Kidney (tissue), 22 donors: ENCODE measurements at places on chromosomes 5 and 9. TPM values are rescaled to one million over a fixed set of nuclear protein-coding genes. Genes with fewer than 3 reads are reported as not detected.

TMEM252 gene
- total RNA-seq = 111 TPM

GRCh38 chr9:128310461-128310860 is 11.8 kb downstream of the TRUB2 start:
- H3K27ac ChIP-seq = no peak overlapping the region
- H3K27me3 ChIP-seq = no peaks in the 10 kb centered on the region
- no peak for DNase-seq
- peaks cover 21% of the 10 kb centered on the region for H3K36me3 ChIP-seq
- H3K4me3 ChIP-seq = no peak overlapping the region
- H3K4me1 ChIP-seq = no peaks in the 10 kb centered on the region

DNA sequence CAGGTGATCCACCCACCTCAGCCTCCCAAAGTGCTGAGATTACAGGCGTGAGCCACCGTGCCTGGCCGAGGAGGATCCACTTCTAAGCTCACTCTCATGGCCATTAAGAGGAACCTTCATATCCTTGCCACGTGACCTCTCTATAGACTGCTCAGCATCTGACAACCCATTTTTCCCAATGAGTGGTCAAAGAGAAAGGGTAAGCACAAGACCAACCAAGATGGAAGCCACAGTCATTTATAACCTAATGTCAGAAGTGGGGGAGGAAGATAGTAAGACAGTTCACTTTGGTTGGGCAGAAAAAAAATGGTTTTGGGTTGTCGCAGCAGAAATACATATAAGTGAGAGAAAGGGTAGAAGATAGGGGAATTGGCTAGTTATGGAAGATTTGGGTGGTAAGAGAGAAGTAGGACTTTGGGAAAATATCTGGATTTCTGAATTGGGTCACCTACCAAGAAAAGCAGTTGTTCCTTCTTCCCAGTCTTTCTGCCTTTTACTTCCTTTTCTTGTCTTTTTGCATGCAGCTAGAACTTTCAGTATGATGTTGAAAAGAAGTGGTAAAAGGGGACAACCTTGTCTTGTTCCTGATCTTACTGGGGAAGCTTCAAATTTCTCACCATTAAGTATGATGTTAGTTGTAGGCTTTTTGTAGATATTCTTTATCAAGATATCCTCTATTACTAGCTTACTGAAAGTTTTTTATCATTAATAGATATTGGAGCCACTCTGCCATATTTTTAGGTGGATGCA is 15.6 kb downstream of the SNX2 start:
- H3K4me3 ChIP-seq = no peak overlapping the region
- no peaks in the 10 kb centered on the region for H3K36me3 ChIP-seq
- H3K27me3 ChIP-seq = no peaks in the 10 kb centered on the region
- no peaks in the 10 kb centered on the region for H3K4me1 ChIP-seq
- no peak overlapping the region for H3K27ac ChIP-seq

DNA sequence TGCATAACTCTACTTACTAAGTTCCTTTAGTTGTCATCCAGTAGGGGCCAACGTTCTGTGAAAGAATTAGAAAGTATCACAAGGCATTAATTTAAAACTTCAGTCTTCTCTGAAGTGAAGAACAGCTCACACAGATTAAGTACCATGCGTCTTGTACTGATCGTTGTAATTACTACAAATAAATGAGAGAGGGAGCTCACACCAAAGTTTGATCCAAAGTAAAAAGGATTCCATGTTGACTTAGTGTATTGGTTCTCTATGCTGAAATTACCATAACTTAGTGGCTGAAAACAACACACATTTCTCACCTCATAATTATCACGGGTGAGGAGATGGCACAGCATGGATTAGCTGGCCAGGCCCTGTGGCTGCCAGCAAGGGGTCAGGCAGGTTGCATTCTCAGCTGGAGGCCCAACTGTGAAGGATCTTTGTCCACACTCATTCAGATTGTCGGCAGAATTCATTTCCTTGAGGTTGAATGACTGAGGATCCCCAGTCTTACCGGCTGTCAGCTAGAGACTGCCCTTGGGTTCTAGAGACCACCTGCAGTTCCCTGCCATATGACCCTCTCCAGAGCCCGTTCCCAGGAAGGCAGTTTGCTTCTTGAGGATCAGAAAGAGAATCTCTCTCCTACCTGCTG is 169.1 kb downstream of the YTHDC2 start:
- no peak overlapping the region for H3K27ac ChIP-seq
- no peaks in the 10 kb centered on the region for H3K27me3 ChIP-seq
- H3K4me1 ChIP-seq = no peaks in the 10 kb centered on the region

DNA sequence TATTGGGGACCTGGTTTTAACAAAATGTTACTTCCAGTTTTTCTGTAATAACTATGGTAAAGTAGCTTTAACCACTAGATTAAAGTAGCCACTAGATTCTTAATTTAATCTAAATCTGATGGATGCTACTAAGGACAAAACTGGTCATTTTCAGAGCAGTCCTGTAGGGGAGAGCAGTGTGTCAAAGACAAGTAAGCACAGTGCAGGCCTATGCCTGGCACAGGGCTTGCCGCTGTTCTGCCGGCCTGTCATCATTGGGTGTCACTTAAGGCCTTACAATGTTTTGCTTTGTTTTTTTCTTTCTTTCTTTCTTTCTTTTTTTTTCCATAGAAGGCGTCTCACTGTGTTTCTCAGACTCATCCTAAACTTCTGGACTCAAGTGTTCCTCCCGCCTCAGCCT is 53.0 kb upstream of the NXNL2 start:
- peaks cover 2% of the 10 kb centered on the region for H3K36me3 ChIP-seq
- no peak for DNase-seq
- no peaks in the 10 kb centered on the region for H3K4me1 ChIP-seq
- H3K27me3 ChIP-seq = no peaks in the 10 kb centered on the region
- no peak overlapping the region for H3K27ac ChIP-seq

DNA sequence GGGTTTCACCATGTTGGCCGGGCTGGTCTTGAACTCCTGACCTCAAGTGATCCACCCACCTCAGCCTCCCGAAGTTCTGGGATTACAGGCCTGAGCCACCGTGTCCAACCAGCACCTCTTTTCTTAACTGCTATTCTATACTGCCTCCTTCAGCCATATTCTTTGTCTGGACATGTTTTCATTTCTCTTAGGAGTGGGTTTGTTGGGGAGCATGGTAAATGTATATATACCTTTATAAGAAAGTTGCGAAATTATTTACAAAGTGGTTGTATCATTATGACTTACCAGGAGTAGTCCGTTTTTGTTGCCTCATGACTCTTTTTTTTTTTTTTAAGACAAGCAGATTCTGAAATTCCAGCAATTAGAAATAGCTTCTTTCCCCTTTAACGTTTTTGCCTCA is 38.7 kb downstream of the CDC42SE2 start:
- H3K27me3 ChIP-seq = no peaks in the 10 kb centered on the region
- H3K36me3 ChIP-seq = no peaks in the 10 kb centered on the region
- H3K4me3 ChIP-seq = no peak overlapping the region
- no peaks in the 10 kb centered on the region for H3K4me1 ChIP-seq

- H3K27ac ChIP-seq = no peak overlapping the region
- H3K36me3 ChIP-seq = peaks cover 9% of the 10 kb centered on the region
- DNase-seq = peak; percentile 53
- H3K4me3 ChIP-seq = no peak overlapping the region
- no peaks in the 10 kb centered on the region for H3K27me3 ChIP-seq
Observed at GRCh38 chr9:32968101-32969011, 33.1 kb downstream of the APTX start.

DMRT3 gene
- total RNA-seq = not detected
